ENCODE measurements at places on chromosomes 7 and 10.

DNA sequence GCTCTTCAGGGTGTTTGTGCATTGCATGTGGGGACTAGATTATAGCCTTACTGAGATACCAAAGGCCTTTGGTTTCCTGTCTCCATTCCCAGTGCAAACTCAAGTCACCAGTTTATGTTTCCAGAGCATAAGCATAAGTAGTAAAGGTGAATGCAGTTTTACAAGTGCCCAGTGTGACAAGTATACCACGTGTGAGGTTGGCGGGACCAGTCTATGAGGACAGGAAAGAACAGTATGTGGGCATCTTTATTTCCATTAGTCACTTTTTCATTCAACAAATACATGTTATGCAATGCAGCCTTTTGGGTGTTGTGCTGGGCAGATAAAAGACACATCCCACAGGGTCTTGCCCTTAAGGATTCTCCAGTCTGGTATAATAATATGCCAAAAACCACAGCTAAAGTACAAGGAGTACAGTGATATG, 146.5 kb downstream of the ARID5B start:
- peak; percentile 47 for DNase-seq

DNA sequence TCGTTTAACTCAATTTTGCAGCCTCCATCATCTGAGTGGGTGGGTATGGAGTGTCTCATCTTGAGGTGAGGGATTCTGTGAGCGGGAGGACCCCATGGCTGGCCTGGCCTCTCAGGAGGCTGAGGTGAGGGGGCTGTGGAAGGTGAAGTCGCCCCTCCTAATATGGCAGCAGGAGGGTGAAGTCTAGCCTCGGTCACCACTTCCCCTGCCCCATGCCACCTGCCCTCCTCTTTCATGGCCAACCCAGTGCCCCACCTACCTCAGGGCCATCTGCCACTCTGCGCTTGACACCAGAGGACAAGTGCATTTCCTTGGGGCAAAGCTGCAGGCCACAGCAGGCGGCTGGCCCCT, 8.7 kb downstream of the RASGEF1A start:
- DNase-seq: no peak

- DNase-seq: no peak
Measured at GRCh38 chr7:37212051-37212450, 236.6 kb downstream of the ELMO1 start.

GRCh38 chr7:77797734-77798393, 370 bp downstream of the TMEM60 start:
- DNase-seq: peak; percentile 25

GRCh38 chr10:58764087-58764747, 251.5 kb downstream of the BICC1 start:
- no peak for DNase-seq

GRCh38 chr7:103918631-103919271, 70.7 kb downstream of the RELN start:
- no peak for DNase-seq

GRCh38 chr10:50310560-50311174, 59.4 kb upstream of the ASAH2 start:
- DNase-seq: peak; percentile 16

DNA sequence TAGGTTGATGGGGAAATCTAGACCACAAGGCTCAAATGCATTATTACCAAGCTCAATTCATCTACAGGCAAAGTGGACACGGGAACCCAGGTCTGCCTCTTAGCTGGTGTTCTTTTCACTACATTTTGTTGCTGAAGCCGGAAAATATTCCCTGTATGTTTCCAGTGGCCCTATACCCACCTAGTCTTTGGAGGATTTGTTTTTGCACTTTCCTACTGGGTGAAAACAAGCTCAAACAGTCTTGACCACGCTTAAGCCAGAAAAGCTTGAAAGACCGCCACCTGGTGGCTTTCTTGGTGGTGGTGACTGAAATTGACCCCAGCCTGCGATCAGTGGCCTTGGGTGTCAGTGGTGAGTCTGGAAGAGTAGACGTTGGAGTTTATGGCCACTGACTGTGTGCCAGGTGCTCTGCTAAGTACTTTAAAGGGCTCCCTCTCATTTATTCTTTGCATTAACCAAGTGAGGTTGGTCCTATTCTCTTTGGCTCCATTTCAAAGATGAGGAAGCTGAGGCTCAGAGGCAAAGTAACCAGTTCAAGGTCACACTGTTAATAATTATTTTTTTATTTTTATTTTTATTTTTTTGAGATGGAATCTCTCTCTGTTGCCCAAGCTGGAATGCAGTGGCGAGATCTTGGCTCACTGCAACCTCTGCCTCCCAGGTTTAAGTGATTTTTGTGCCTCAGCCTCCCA, 11.1 kb upstream of the CRTAC1 start:
- peak; percentile 23 for DNase-seq

DNA sequence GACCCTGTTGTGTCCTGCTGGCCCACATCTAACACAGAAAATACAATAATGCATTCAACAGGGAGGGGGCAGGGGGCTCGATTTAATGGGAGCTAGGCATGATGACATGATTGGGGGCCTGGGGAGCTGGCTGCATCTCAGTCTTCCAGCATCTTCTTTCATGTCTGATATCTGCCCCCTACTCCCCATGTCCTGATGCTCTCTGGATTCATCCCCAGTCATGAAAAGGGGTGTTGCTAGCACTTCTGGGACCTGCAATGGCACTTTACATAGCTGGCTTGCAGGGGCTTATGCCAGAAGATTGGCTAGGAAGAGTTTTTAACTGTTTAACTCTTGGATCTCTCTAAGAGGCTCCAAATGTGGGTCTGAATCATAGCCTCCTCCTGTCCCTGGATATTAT, 94.9 kb downstream of the AOAH start:
- DNase-seq: no peak

DNA sequence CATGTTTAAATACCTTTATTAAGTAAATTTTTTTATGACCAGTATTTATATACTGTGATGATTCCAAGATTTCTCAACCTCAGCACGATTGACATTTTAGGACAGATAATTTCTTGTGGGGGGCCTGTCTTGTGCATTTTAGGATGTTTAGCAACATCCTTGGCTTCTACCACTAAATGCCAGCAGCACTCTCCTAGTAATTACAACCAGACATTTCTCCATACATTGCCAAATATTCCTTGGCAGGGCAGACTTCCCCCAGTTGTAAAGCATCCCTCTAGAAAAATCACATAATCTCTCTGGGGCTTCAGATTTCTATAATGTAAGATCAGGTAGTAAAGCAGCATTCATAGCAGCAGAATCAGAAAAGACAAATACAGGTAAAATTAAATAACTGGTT, 7.8 kb upstream of the LIPM start:
- DNase-seq: no peak
